ENCODE measurements at places on chromosomes 1 and 21. TPM values are rescaled to one million over a fixed set of nuclear protein-coding genes. Genes with fewer than 3 reads are reported as not detected.
A peak's percentile ranks its signal among the peaks of the same experiment; 100 is the strongest.

GRCh38 chr1:182163821-182164223 lies 102.3 kb upstream of the ZNF648 start:
- H3K36me3 ChIP-seq = no peaks in the 10 kb centered on the region
- H3K4me3 ChIP-seq = no peak overlapping the region
- H3K27me3 ChIP-seq = no peaks in the 10 kb centered on the region

GRCh38 chr1:224594360-224594759 lies 21.8 kb upstream of the CNIH3 start:
- no peak overlapping the region for H3K27ac ChIP-seq
- no peaks in the 10 kb centered on the region for H3K27me3 ChIP-seq
- no peaks in the 10 kb centered on the region for H3K36me3 ChIP-seq
- DNase-seq = no peak
- no peaks in the 10 kb centered on the region for H3K4me1 ChIP-seq
- no peak overlapping the region for H3K4me3 ChIP-seq

GRCh38 chr1:18913065-18913835 lies 10.9 kb upstream of the ALDH4A1 start:
- no peaks in the 10 kb centered on the region for H3K27me3 ChIP-seq
- no peaks in the 10 kb centered on the region for H3K4me1 ChIP-seq
- DNase-seq = peak; percentile 69

DNA sequence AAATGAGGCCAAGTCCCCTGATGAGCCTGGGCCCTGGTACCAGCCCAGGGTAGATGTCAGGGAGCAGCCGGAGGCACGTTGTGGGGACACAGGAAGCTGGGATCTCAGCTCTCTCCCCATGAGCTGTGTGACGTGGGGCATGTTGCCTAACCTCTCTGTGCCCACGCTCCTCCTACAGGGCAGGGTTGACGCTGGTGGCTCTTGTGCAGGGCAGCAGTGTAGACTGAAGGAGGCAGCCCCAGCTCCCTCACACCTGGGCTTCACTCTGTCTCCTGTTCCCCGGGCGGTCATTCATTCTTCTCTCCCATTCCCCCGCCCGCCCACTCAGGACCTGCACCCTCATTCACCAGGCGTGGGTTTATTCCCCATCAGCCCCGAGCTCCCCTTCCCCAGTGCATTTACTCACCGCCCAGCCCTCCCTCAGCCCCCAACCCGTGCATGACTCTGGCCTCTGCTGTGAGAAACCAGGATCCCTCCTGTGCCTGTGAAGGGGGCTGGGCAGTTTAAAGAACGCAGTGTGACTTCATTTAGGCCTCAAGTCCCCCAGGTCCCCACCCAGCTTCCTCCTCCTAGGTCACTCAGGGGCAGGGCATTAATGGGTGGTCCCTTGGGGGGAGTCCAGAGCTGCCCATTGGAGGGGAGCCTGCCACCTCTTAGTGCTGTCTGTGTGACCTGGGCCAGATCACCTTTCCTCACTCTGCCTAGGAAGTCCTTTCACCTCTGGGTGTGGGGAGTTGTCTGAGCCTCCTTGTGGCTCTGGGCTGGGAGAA lies 285.7 kb downstream of the PTPRU start:
- no peaks in the 10 kb centered on the region for H3K4me1 ChIP-seq
- peak; percentile 33 for DNase-seq
- H3K27ac ChIP-seq = no peak overlapping the region

DNA sequence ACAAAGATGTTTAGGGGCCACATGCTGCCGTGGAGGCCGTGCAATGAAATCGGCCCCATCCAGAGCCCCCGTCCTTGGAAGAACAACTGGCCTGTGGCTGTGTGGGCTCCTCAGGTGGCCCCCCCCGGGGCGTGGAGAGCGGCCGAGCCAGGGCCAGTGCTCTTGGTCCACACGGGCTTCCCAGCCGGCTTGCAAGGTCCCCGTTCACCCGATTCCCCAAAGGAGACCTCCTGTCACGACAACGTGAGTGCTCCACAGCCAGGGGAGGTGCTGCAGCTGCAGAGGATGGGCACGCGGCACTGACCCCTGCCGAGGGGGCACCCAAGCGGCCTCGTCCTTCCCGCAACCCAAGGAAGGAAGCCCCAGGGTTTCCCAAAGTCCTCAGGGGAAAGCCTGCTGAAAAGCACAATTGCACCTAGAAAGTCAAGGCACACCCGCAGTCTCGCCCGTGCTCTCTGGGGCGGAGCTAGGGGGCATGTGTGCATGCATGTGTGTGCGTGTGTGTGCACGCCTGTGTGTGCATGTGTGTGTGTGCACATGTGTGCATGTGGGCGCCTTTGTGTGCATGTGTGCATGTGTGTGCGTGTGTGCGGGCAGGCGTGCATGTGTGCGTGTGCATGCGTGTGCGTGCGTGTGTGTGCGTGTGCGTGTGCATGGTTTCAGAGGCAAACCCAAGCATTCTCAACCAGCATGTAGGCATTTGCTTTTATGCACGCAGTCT lies 48.2 kb downstream of the SLX9 start:
- no peaks in the 10 kb centered on the region for H3K27me3 ChIP-seq
- H3K27ac ChIP-seq = no peak overlapping the region
- no peak overlapping the region for H3K4me3 ChIP-seq
- DNase-seq = no peak
- no peaks in the 10 kb centered on the region for H3K4me1 ChIP-seq

- no peaks in the 10 kb centered on the region for H3K4me1 ChIP-seq
- DNase-seq = no peak
- H3K27me3 ChIP-seq = no peaks in the 10 kb centered on the region
- no peaks in the 10 kb centered on the region for H3K36me3 ChIP-seq
- no peak overlapping the region for H3K4me3 ChIP-seq
Measured at GRCh38 chr1:229792012-229792975, 166.2 kb downstream of the URB2 start.

The S100A3 gene
- 2.2 TPM for total RNA-seq

The ZNF695 gene
- 1.0 TPM for total RNA-seq

The SPATA21 gene
- total RNA-seq = not detected

The MAP3K6 gene
- 67.5 TPM for total RNA-seq

DNA sequence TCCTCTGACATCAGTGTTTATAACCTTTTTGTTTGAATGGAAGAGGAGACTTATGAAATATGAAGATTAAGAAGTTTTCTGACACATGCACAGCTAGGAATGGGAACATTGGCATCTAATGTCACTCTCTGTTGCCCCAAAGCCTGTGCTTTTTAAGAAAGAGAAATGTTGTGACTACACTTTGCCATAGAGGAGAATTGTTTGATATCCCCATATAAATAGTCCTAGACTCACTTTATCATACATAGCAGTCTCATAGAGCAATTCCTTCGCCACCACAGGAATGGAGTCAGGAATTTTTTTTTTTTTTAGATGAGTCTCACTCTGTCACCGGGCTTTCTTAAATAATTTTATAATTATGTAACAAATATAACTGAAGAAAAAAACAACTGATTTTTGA lies 1.5 kb downstream of the KRTAP21-3 start:
- H3K36me3 ChIP-seq = no peaks in the 10 kb centered on the region
- H3K27ac ChIP-seq = no peak overlapping the region
- H3K4me3 ChIP-seq = no peak overlapping the region
- DNase-seq = no peak

The DMRTB1 gene
- not detected for total RNA-seq

GRCh38 chr1:205706601-205707502 lies 26.5 kb upstream of the SLC45A3 start:
- DNase-seq = no peak
- H3K36me3 ChIP-seq = no peaks in the 10 kb centered on the region
- no peaks in the 10 kb centered on the region for H3K4me1 ChIP-seq
- no peak overlapping the region for H3K27ac ChIP-seq
- no peak overlapping the region for H3K4me3 ChIP-seq

The CORT gene
- total RNA-seq = not detected

DNA sequence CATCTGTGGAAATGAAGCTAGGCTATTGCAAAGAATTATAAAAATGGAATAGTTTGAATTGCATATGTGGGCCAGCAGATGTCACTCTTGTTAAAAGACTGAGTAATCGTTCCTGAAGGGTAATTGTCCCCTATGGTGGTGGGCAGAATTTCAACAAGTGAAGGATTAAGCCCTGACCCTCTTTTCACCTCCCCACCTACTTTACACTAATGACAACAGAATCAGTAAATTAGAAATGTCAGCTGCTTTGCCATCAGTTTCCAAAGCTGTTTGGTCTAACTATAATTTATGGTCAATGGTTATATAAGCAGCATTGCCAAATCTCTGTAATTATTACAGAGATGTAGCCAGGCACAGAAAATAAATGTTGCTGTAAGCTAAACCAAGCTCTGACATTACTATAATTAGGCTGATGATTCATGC lies 898.6 kb downstream of the AMY1C start:
- H3K4me3 ChIP-seq = no peak overlapping the region
- no peaks in the 10 kb centered on the region for H3K4me1 ChIP-seq
- H3K27ac ChIP-seq = no peak overlapping the region

DNA sequence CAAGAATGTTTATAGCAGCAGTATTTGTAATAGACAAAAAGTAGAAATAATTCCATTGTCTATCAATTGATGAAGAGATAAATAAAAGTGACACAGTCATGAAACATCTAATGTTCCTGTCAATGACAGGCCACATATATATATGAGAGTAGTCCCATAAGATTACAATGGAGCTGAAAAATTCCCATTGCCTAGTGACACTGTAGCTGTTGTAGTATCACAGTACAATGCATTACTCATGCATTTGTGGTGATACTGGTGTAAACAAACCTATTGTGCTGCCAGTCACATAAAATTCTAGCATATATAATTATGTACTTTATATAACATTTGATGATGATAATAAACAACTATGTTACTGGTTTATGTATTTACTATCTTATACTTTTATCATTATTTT lies 141.9 kb upstream of the LYPLAL1 start:
- no peak overlapping the region for H3K27ac ChIP-seq
- no peaks in the 10 kb centered on the region for H3K27me3 ChIP-seq
- H3K36me3 ChIP-seq = no peaks in the 10 kb centered on the region
- H3K4me3 ChIP-seq = no peak overlapping the region
- no peaks in the 10 kb centered on the region for H3K4me1 ChIP-seq

The RAB7B gene
- 1.3 TPM for total RNA-seq

DNA sequence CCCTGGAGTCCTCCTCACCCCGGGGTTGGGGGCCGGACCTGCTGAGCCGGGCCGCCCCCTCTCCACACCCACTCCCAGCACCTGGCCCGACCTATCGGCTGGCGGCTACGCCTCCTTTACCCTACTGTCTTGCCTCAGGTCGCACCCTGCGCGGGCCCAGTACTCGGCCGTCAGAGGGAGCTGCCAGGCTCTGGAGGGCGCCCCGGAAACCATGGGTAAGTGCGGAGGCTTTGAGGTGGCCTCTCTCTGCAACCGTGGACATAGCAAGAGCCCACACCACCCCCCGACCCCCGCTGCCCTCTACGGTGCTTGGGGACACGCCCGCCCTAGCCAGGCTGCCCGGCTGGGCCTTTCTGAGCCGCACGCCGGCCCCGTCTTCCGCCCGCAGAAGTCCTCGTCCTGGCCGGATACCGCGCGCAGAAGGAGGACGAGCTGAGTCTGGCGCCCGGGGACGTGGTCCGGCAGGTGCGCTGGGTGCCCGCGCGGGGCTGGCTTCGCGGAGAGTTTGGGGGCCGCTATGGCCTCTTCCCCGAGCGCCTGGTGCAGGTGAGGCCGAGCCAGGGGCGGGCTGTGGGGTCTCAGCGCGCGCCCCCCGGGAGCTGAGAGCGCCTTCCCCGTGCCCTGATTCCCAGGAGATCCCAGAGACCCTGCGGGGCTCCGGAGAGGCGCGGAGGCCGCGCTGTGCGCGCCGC lies at the start of gene SH3D21:
SH3D21 (plus strand) TSS at position 159 of the 692 bp plus-strand sequence; CDS start at position 212, 53 bp downstream.
- DNase-seq = peak; percentile 76
- H3K27ac ChIP-seq = peak within 1 kb of the TSS; percentile 92
- H3K27me3 ChIP-seq = no peaks in the 10 kb centered on the region
- no peaks in the 10 kb centered on the region for H3K36me3 ChIP-seq

The SHISAL2A gene
- 0.15 TPM for total RNA-seq

- no peak for DNase-seq
- H3K4me1 ChIP-seq = peaks cover 11% of the 10 kb centered on the region
- H3K27ac ChIP-seq = no peak overlapping the region
- no peaks in the 10 kb centered on the region for H3K27me3 ChIP-seq
Measured at GRCh38 chr1:156146769-156147405, 6.5 kb upstream of the SEMA4A start.

DNA sequence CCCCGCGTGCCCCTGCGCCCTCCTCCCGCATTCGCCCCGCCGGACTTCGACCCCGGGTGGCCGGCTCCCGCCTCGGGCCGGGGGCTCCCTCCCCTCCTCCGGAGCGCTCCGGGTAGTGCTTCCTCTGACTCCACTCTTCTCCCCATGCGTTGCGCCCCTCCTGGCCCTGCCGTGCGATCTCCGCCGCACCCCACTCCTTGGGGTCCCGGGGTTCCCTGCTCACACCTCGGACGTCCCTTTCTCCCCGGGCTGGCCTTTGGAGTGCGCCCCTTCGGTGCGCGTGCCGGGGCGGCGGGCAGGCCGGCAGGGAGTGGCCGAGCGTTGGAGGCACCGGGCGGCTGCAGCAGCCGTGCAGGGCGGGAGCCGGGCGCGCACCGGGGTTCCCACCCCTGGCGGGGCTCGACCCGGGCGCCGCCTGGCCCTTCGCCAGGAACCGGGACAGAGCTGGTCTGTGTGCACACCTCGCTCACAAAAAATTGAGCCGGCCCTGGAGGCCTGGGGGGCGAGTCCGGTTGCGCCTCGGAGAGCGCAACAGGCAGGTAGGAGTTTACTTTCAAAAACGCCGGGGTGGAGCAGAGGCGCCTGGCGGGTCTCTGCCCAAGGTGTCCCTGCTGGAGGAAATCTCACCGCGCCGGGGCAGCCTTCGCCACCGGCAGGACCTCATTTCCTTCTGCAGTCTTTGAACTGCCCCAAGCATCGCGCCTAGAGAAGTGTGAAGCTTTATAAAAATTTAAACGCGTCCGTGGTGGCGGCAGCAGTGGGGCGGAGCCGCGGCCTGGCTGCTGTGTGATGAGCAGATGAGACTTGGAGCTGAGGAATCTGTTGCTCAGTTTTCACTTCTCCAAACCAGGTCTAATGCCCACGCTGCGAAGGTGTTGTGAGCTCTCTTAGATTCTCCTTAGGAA lies 650 bp downstream of the VANGL1 start:
- no peaks in the 10 kb centered on the region for H3K4me1 ChIP-seq
- H3K27me3 ChIP-seq = no peaks in the 10 kb centered on the region
- peak overlapping the region; percentile 58 for H3K27ac ChIP-seq
- H3K36me3 ChIP-seq = no peaks in the 10 kb centered on the region
- no peak for DNase-seq

The OR2L13 gene
- not detected for total RNA-seq

GRCh38 chr1:47859092-47859743 lies 138.0 kb downstream of the TRABD2B start:
- no peak overlapping the region for H3K4me3 ChIP-seq
- H3K36me3 ChIP-seq = no peaks in the 10 kb centered on the region
- DNase-seq = peak; percentile 62

The PLCH2 gene
- 0.16 TPM for total RNA-seq

The CD58 gene
- total RNA-seq = 31.3 TPM

DNA sequence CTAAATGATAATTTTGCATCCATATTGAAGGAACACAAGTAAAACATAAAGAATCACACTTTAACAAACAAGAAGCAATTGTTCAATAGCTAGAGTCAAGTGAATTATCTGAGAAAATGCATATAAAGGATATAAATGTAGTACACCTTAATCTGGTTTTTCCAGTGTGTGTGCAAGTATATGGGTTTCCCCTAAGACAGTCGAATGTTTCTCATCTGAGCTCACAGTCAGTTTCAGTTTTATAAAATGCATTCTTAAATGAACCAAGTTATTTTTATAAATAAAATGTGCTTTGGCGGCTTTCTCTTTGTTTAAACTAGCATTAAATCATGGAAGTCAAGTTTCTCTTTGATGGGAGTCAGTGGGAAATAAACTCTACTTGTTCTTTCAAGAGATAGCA lies 125.9 kb downstream of the PTPRC start:
- no peaks in the 10 kb centered on the region for H3K27me3 ChIP-seq
- H3K4me3 ChIP-seq = no peak overlapping the region
- DNase-seq = no peak
- no peaks in the 10 kb centered on the region for H3K36me3 ChIP-seq
- H3K27ac ChIP-seq = no peak overlapping the region
